Stimulated activated CD4-positive, alpha-beta T cell treated with anti-CD3 and anti-CD28 coated beads, Interleukin-2, amount 100 ng/mL, for 4 hours (primary cell): ENCODE measurements at places on chromosomes 2 and 18.

- DNase-seq, result peak; percentile 6
Measured at GRCh38 chr2:206232287-206233035, 42.0 kb upstream of the ZDBF2 start.

- no peak for DNase-seq
Measured at GRCh38 chr2:234593636-234594035, 96.8 kb upstream of the ARL4C start.

DNA sequence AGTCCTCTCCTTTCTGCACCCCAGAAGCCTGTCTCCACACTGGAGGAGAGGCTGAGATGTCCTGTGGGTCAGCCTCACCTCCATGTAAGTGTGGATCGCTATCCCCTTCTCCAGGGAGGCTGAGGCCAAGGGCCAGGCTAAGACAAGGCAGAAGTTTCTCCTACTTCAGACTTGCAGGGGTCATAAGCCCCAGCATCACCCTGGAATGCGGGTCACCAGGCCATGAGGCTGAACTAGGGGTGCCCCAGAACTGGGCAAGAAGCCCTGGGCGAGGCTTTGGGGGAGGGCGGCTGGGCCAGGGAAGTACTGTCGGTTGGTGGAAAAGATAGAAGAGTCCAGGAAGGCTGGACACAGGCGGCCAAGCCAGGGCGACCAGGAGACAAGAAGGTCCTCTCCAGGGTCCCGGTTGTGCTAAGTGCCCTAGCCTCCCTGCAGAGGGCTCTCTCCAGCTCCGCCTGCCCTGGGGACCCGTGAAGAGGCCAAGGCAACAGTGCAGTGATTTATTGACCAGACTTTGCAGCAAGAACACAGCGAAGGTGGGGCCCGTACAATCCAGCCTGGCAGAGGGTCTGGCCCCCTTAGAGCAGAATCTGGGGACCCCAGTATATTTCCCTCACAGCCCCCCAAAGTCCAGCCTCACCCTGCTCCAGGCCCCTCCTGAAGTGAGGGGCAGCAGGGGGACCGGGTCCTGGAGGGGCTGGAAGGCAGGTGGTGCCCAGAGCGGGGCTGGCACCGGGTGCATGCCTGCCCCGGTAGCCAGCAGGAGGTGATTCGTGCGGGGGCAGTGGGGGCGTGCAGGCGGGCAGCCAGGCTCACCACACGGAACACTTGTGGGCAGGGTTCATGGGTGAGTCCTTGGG lies 8.1 kb downstream of the ECEL1 start:
- DNase-seq, result no peak

GRCh38 chr2:235510318-235510717 lies 16.5 kb downstream of the AGAP1 start:
- DNase-seq, result no peak
